ENCODE measurements at places on chromosomes 5 and 9.

DNA sequence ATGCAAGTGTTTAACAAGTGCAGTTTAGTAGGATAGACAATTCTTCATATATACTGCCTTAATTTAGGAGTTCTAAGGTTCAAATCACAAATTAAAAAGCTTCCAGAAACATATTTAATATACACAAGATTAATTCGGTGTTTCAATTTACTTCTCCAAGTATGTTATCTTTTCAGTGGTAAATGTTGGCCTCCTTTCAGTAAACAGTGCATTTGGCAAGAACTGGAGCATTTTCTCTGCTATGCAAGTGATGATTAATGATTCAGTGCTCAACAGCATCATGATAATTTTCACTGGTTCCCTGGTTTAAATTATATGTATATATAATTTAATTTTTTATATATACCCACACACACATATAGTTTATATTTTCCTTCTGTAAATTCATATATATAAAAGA, 541.7 kb downstream of the EFNA5 start:
- no peak for DNase-seq

DNA sequence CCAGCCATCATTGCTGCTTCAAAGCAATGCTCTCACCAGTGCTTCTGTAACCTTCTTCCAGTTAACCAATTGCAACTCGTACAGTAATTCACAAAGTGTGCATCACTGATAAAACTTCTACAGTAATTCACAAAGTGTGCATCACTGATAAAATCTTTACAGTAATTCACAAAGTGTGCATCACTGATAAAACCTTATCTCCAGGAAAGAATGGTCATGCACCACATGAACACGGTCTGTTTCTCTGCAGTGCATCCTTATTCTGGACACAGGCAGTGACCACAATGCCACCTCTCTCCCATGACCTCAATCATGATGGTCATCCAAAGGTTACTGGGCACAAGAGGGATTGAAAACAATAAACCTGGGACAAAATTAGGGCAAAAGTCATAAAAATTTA, 153.6 kb downstream of the TSSK1B start:
- no peak for DNase-seq

- no peak for DNase-seq
Measured at GRCh38 chr5:54753034-54753433, 232.4 kb downstream of the ESM1 start.

GRCh38 chr5:147390654-147391225, 119.1 kb downstream of the DPYSL3 start:
- DNase-seq, result no peak

DNA sequence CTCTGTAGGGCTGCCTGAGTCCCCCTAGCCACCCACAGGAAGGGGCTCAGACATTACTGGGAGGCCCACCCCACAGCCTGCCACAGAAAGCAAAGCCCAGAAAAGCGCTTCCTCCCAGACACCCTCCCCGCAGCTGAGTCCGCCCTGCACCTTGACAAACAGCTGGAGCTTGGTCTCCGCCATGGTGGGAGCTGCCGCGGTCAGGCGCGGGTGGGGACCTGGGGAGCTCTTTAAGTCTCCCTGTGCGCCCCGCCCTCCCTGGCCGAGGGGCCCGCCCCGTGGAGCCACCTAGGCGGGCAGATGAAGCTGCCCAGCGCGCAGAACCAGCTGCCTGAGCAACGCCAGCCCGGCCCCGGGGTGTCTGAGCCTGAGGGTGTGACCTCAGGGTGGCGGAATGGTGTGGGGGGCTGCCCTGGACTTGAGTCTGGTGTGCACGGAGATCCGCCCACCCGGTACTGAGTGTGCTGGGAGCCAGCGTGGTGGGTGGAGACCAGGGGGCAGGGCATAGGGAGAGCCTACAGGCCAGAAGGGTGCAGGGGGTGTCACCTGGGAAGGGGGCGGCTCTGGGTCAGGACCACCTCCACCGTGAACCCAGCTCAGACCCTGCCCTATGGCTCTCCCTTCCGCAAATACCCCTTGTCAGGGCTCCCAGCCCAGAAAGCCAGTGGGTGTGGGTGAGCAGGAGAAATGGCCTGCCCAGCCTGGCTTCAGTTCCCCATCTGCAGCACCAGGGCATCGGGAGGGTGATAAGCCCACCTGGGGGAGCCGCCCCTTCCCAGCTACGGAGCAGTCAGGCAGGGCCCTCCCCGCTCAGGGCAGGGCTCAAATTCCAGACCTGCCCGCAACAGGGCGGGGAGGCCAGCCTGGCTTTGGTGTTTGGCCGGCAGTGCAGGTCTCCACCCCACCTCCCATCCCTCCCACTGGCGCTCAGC, at the start of gene CLIC3:
TSS of gene CLIC3 (minus strand) at position 208 of the 932 bp plus-strand sequence. CDS start at position 183, 25 bp downstream.
- no peak for DNase-seq

DNA sequence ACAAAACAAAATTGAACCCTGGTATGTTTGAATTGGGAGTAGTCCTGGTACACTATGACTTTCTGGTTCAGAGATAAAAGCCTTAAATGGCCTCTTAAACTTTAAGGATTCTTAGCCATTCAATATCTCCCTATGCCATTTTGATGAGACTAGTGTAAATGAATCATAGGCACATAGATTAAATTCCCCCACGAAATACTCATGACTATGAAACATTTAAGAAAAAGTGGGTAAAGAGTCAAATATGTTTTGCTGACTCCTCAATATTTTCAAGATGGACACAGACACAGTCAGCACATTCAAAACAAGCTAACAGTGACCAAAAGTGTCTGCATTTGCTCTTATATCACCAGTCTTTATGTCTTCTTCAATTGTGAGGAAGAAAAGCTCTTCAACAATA, 278.3 kb downstream of the PDE4D start:
- DNase-seq, result no peak

DNA sequence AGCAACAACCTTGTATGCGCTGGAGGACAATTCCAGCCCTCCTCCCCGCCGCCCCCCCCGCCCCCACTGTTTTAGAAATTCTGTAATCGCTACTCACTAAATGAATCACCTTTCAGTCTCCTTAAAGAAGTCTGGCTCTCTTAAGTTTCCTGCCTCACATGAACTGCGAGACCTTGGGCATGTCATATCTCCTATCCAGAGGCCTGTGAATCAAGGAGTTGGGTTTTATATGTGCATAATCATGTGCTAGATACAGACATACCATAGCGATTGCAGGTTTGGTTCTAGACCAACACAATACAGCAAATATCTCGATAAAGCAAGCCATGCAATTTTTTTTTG, 337 bp upstream of the DMAC1 start:
- DNase-seq, result no peak

- no peak for DNase-seq
Measured at GRCh38 chr9:35436933-35437332, 53.0 kb upstream of the RUSC2 start.

DNA sequence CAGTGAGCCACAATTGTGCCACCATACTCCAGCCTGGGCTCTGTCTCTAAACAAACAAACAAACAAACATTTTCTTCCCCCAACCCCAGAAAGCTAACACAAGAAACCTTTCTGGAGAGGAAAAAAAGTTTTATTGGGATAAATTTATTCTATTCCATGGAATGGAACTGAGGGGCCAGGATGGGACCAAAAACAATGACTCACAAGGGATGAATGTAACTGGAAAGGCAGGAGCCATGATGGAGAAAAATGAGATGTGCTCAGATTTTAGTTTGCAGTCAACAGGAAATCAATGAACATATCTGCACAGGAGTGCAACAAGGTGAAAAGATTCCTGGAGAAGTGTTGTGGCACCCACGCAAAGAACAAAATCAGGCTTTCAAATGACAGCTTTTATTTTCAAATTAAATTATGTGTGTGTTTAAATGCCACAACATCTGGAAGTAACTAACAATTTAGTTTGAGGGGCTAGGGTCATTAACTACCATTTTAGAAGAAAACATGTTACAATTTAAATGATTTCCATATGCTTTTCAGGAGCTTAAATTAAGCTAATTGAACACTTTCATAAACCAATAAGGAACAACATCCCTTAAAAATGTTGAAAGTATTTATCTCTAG, 208.6 kb downstream of the TSSK1B start:
- no peak for DNase-seq

- no peak for DNase-seq
Measured at GRCh38 chr5:179974246-179974945, 66.7 kb upstream of the TBC1D9B start.

- DNase-seq, result no peak
Measured at GRCh38 chr5:76104027-76104426, 20.8 kb downstream of the SV2C start.

GRCh38 chr9:137434498-137435380, 6.4 kb downstream of the ENTPD8 start:
- DNase-seq, result no peak

DNA sequence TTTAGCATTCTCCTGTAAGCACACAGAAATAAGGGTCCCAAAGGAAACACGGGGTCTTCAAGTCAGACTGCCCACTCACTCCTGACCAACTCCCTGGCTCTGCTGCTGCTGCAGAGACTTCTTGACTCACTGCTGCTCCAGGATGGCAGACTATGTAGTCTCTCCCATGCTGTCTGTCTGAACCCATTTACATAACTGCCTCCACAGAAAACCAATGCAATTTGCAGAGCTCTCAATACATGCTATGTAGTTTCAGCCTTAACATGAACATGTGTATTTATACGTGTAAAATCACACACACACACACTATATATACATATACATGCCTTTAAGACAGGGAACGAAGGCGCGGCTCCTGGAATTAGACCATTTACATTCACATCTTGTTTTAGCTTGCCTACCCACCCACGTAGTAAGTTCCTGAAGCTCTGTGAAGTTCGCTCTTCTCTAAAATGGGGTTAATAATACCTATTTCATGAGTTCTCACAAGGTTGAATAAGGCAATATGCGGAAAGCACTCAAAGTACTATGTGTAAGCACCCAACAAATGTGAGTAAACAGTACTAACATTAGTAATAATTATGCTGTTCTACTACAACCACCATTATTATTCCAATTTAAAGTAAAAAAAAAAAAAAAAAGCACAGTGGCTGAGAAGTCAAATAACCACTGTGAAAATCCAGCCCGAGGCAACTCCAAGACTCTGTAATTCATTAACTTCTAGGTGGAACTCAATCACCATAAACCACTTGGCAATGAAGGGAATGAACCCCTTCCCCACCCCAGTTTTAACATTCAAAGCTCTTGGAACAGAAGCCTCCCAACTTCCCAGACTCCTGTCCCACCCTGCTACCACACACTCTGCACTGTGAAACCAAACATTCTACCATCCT, 31.8 kb downstream of the PRELID2 start:
- DNase-seq, result no peak

- no peak for DNase-seq
Measured at GRCh38 chr9:33114746-33115145, 38.3 kb upstream of the SMU1 start.

- DNase-seq, result no peak
Measured at GRCh38 chr9:137230705-137231371, at the start of gene SLC34A3. TSS of gene SLC34A3 (plus strand) at chr9:137230901. CDS start at chr9:137231703, 802 bp downstream.

DNA sequence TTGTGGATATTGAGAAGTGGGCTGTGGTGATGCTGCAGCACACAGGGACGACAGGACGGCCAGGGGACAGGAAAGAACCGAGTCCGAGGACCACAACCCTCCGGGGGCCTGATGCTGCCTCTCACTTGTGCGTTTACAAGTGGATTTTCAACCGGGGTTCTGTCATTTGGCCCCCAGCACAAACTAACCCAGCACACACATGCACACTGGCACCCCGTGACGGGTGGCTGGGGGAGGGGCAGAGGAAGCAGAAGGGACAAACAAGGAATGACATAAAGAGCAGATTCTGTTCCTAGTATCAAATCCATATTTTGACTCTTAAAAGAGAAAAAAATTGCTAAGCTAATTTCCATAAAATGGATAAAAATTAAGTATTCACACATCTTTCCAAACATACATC, 18.3 kb upstream of the ZFYVE16 start:
- DNase-seq, result no peak

- DNase-seq, result no peak
Measured at GRCh38 chr5:16899171-16899570, 36.9 kb downstream of the MYO10 start.

DNA sequence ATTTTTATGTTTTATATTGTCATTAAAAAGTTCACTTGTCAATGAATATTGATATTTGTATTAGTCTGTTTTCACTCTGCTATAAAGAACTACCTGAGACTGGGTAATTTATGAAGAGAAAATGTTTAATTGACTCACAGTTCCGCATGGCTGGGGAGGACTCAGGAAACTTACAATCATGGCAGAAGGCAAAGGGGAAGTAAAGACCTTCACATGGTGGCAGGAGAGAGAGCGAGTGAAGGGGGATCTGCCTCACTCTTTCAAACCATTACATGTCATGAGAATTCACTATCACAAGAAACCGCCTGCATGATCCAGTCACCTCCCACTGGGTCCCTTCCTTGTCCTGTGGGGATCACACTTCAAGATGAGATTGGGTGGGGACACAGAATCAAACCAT, 27.4 kb downstream of the SRD5A1 start:
- DNase-seq, result no peak
